Renal cortical epithelial cell (primary cell): ENCODE measurements at places on chromosomes 11 and 22. TPM values are rescaled to one million over a fixed set of nuclear protein-coding genes. Genes with fewer than 3 reads are reported as not detected.

DNA sequence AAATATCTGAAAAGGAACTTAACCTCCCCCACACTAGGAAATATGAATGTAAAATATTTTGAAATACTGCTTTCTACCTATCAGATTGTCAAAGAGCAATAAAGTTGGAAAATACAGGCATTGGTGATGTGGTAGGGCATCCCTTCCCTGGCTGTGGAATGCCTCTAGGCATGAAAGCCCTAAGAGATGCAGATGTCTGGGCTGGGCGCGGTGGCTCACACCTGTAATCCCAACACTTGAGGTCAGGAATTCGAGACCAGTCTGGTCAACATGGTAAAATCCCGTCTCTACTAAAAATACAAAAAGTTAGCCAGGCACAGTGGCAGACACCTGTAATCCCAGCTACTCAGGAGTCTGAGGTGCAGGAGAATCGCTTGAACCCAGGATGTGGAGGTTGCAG, 22.0 kb downstream of the ARAP1 start:
- no peak for DNase-seq

DNA sequence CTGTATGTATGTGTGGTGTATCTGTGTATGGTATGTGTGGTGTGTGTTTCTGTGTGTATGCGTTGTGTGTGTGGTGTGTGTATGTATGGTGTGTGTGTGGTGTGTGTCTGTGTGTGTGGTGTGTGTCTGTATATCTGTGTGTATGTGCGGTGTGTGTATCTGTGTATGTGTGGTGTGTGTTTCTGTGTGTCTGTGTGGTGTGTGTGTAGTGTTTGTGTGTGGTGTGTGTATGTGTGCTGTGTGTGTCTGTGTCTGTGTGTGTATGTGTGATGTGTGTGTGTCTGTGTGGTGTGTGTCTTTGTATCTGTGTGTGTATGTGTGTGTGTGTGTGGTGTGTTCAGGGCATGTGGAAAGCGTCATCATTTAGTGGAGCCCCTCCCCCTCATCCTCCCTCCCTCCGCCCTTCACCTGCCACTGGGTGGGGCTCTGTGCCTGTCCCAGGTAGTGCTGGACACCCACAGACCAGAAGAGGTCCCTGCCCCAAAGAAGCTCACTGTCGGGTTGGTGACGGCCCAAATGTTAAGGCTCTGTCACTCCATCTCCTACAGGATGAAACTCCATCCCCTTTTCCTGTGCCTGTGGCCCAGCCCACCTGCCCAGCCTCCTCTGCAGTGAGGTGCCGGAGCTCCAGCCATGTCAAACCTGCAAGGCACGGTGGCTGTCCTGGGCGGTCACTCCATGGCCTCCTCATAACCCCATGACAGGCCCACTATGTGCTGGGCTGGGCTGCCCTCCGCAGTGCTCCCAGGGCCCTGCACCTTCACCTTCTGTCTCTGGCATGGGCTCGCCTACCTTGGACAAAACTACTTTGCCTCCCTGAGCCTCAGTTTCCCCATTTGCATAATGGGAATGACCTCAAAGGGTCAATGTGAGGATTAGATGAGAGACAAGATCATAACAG, 23.4 kb upstream of the SHISAL1 start:
- no peak for DNase-seq

DNA sequence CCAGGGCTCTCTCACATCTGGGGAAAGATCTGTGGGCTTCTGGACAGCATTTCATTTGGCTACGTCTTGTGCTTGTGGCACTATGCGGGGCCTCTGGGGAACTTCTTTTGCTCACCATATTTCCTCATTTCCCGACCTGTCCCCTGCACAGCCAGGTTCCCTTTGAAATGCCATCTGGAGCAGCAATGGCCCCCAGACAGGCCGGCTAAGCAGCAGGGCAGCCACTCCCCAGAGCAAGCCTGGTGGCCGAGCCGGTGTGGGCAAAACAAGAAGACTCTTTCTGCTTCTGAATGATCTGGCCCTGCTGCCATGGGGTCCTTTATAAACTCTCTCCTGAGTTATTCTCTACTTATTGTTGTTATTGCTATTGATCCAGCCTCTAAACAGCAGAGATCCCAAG, 190.7 kb upstream of the NECTIN1 start:
- DNase-seq = no peak

DNA sequence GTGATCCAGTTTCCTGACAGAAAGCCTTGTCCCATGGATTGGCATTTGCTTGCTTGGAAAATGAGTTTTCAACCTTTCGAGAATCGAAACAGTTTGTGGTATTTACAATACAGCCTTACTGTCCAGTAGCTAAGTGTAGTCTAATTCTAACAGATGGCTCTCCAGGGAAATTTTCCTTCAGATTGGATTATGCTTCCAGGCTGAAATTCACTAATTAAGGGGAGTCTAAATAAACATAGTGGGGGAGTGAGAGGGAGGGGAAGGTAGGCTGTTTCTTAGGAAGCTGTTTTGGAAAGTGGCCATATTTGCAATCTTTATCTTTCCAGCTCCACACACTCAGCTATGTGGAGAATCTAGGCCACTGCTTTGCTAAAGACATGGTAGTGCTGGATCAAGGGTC, 81.3 kb downstream of the SYT9 start:
- no peak for DNase-seq

GRCh38 chr11:61293867-61294716, 1.0 kb downstream of the VWCE start:
- DNase-seq = no peak

DNA sequence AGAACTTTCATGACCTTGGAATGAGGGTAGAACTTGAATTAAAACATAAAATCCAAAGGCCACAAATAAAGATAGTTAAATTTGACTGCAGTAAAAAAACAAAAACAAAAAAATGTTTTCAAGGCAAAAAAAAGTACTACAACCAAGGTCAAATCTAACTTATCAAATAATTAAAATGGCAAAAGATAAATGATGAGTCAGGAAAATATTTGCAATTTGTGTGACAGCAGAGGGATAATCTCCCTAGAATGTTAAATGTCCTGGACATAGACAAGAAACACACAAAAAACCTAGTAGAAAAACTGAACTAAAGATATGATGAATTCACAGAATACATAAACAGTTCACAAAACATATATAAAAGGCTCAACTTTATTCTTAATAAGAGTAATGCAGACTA, 110.2 kb upstream of the TEAD1 start:
- DNase-seq = no peak

DNA sequence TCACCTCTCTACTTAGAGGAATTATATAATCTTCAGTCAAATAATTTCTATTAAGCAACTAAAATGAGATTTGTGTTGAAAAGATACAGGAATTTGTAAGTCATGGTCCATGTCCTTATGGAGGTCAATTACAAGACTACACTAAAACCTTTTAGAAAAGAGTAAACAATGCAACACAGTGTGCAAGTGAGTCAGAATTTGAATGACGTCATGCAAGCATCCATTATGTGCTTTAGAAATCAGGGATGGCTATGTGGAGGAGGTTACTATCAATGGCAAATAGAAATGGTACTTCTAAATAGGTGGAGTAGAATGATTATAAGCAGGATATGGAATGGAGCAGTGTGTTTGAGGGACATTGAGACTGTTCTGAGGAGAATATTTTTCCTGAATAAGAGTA, 16.6 kb downstream of the OR10D3 start:
- DNase-seq = peak; percentile 13

GRCh38 chr11:134512061-134512460, 100.0 kb upstream of the B3GAT1 start:
- DNase-seq = no peak

GRCh38 chr11:76610871-76611475, 59.6 kb downstream of the LRRC32 start:
- DNase-seq = no peak

OR2AG2 gene
- 0.25 and 0.35 TPM in 2 replicates for total RNA-seq

- no peak for DNase-seq
Observed at GRCh38 chr22:28247667-28248363, 328.8 kb upstream of the PITPNB start.
